CD4-positive, CD25-positive, alpha-beta regulatory T cell (primary cell): ENCODE measurements at places on chromosomes 3 and 15.

DNA sequence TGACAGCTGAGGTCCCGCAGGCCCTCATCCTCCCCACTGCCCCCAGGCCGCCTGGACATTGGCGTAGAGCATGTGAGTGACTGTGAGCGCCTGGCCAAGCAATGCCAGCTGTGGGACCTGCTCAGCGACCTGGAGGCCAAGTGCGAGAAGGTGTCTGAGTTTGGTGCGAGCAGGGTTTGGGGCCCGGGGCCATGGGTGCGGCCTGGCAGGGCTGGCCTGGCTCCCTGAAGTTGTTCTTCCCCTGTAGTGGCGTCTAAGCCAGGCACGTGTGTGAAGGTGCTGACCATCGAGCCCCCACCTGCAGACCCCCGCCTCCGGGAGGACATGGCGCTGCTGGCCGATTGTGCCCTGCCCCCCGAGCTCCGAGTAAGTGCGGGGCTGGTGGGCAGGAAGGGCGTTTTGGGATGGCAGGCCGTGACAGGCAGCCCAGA lies 4.2 kb downstream of the ABTB1 start:
- DNase-seq, result no peak

GRCh38 chr3:97935842-97936241 lies 36.4 kb downstream of the RIOX2 start:
- DNase-seq, result no peak

DNA sequence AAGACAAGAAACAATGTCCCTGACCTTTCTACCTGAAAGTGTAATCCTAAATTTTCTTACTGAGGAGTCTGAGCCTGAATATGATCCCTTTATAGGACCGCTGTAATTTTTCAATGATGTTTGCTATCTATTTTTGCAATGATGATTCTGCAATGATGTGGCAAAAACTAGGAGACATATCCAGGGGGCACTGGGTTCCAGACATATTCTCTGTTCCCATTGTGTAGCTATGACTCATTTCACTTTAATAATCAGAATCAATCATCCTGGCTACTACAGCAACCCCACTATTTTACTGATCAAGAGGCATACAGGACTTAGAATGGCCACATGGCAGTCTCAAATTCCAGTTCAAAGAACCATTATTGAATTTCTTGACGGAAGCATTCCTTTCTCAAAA lies 85.9 kb downstream of the AQR start:
- no peak for DNase-seq

DNA sequence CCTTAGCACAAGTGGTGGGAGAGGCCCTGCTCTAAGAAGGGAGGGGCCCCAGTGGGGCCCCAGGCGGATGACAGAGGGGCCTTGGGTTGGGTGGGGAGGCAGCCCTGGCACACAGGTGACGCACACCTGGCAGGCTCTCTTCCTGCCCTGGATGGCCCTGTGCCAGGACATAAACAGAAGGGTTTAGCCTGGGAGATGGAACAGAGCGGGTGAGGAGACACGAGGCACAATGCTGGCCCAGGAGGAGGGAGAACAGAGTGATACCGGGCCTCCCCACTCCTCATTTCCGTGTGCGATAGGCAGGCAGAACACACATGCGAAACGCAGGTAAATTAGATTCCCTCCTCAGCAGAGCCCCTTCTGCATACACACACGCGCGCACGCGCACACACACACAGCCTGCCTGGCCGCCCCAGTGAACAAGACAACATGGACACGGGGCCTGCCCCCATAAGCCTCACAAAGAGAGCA lies 39.8 kb downstream of the IDH2 start:
- peak; percentile 29 for DNase-seq

- DNase-seq, result no peak
These were observed 51.1 kb downstream of the CGNL1 start for GRCh38 chr15:57427367-57427821.

GRCh38 chr3:106552351-106553043 lies 683.7 kb upstream of the CBLB start:
- DNase-seq, result no peak

GRCh38 chr15:83694536-83694935 lies 40.6 kb downstream of the ADAMTSL3 start:
- no peak for DNase-seq

GRCh38 chr3:32431481-32431880 lies 39.8 kb downstream of the CMTM7 start:
- DNase-seq, result no peak

GRCh38 chr3:150729682-150730360 lies 26.1 kb upstream of the ERICH6 start:
- no peak for DNase-seq

GRCh38 chr3:105613120-105613519 lies 246.4 kb downstream of the ALCAM start:
- DNase-seq, result no peak

DNA sequence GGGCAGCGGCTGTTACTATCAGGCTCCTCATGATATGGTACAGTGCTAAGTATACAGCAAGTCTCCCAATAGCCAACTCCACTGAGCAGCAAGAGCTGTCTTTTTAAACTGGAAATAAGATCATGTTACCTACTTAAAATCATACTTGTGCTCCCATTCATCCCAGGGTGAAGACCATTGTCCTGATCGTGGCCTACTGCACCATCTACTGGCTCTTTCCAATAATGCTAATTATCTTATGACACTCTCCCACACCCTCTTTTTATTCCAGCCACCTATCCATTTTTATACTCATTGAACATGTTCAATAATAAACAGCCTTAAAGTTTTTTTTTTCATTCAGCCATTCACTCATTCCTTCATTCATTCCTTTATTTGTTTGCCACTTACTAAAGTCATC lies 117.7 kb downstream of the GBE1 start:
- DNase-seq, result no peak

DNA sequence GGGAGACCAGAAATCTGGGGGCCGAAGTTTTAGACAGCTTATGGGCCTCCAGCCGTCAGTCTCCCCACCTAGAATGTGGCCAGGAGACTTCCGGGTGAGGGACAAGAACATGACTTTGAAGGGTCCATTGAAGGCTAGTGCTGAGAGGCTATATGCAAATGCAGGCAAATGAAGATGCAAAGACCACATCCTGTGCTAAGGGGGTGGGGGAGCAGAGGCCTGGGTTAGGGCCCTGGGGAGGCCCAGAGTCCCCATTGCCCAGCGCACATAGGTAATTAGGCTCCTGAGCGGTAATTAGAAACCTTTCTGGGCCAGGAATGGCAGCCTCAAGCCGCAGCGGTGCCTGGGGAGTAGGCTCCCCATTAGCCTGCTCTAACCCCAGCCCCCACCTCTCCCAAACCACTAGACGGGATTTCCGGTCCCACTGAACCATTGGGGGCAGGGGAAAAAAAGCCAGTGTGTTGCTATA lies 6.8 kb downstream of the CSK start:
- peak; percentile 77 for DNase-seq

GRCh38 chr3:121414924-121415323 lies 130.9 kb downstream of the POLQ start:
- DNase-seq, result no peak

DNA sequence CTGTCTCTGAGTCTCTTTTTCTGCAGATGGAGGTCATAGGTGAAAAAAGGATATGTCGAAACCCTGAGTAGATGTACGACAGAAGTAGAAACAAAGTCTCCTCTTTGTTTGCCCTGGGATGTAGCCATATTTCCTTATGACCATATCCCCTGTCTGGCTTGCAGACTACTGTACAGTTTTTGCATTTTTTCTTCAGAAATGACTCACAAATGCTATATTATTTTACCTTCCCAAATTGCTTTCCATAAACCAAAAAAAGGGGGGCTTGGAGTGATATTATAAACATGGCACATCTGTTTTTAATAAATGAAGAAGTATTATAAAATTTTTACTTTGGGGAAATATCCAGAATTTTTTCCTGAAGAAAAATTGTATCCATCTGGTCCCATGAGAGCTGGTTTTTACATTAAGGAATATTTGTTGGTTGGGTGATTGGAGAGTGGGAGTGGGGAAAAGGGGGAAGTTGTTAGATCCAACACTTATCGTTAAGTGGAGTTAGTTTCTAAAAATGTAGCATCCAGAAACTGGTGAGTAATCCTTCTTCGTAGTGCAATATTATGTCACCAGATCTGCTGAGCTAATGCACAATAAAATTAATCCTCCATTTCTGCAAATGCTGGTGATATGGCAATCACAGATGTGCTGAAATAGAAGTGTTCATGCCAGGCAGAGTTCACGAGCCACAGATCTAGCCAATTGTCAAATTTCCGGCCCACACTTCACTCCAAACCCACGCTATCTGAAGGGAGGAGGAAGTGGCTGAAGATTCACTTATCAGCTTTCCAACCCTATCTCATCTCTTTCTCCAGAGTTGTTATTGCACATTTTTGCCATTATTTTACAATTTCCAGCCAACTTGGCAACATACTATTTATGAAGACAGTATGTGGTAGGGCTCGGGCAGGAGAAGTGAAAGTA lies 313.6 kb upstream of the ATP11B start:
- DNase-seq, result no peak

DNA sequence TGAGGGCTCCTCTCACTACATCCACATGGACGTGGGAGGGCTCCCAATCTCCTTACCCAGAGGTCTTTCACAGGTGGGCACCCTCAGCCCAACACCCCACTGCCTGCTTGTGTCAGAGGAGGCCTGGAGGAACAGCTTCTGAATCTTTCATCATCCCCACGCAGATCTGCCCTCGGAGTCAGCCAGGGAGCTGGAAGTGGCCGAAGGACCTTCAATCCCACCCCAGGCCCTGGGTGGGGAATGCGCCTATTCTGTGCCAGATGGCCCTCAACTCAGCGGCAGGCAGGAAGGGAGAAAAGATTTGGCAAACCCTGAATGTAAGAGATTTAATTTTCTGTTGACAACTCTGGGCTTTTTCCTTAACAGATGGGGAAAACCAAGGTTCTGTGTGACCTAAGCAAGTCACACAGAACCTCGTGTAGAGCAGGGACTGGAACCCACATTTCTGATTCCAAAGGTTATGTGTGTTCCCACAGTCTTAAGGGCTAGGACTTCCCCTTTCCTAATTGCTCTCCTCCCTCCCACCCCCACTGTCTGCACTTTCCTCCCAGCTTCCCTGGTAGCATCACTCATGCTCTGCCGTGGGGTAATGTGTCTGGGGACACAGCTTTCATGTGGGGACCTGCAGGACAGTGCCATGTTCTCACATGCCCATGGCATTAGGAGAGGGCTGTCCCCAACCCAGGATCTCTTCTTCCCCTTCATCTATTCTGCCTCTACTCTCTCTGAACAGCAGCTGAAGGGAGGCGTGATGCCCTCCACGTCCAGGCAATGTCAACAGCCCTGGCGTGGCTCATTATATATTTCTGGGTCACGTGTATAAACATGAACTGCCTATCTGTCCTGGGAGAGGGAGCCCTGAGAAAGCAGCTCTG lies 98.1 kb downstream of the SEMA5B start:
- no peak for DNase-seq

- DNase-seq, result no peak
These were observed 51.4 kb downstream of the NFKBIZ start for GRCh38 chr3:101900736-101901135.

- no peak for DNase-seq
These were observed 59.6 kb upstream of the ZBTB38 start for GRCh38 chr3:141308588-141309218.
